Fibroblast of upper back skin (primary cell): ENCODE measurements at places on chromosomes 5 and 9.

- DNase-seq = no peak
Observed at GRCh38 chr9:78582821-78583220, 285.9 kb downstream of the PSAT1 start.

DNA sequence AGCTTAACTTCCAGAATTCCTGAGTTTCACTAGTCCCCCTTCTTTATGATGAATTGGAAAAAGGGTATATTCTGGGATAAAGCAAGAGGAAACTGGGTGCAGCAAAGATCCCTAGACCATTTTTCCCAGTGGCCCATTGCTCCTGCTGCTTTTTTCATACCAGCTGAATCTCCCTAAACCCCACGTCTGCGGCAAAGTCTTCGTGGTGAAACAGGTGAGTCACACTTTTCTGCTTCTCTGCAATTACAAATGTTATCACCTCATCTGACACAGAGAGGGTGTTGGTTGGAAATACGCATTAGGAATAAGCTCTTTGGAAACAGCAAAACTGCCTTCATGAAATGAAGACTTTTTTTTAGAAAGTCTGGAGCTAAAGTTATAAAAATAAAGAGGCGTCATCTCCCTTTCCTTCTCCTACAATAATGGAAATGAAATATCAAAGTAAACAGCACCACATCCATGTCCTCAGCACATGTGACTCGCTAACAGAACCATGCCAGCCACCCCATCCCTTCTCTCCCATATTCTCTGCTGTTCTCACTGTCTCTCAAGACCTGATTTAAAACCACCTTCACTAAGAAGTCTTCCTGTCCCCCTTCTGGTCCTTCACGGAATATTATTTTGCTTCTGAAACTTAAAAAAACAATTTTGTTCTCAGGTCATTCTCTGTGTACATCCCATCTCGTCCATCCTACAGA lies 39.5 kb upstream of the GLRX start:
- peak; percentile 56 for DNase-seq

- DNase-seq = no peak
Observed at GRCh38 chr9:8907868-8908267, 1108.3 kb upstream of the DMAC1 start.

DNA sequence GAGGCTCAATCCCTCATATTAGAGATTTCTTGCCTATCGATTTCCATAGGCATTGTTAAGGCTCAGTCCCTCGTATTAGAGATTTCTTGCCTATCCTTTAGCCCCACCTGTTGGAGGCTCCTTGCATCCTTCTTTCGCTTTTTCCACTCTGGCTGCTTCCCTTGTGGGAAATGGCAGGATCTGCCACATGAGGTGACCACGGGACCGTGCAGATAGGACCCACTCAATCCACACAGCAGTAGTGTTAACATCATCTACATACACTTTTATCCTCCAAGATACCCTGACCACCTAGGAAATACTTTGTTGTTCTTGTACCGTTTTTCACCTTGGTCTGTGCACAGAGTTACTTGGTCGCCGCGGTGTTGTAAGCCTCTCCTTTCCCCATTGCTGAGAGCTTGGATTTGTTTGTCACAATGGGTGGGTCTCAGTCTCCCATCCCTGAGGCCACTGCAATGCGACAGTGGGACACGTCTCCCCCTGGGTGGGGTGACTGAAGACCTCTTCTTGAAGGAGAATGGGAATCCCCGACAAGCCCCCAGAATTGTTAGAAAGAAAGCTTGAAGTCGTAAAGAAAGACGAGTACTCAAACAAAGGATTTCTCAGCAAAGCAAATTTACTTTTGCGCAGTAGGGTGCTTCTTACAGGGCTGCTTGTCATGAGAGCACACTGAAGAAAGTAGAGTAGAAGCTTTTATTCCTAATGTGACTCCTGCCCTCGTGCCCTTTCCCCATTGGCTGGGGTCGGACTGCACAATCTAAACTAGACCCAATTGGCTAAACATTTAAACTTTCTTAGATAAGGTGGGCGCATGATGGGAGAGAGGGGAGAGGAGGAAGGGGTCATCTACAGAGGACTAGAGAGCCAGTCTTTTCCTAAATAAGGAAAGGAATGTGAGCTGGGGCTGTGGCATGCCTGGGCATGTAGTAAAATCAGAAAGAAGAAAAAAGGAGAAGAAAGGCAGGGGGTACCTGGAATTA lies 19.8 kb downstream of the IFT74 start:
- peak; percentile 58 for DNase-seq

GRCh38 chr9:127561491-127562278 lies 50.4 kb upstream of the STXBP1 start:
- DNase-seq = peak; percentile 99

GRCh38 chr5:93717162-93717561 lies 24.2 kb downstream of the POU5F2 start:
- DNase-seq = no peak

DNA sequence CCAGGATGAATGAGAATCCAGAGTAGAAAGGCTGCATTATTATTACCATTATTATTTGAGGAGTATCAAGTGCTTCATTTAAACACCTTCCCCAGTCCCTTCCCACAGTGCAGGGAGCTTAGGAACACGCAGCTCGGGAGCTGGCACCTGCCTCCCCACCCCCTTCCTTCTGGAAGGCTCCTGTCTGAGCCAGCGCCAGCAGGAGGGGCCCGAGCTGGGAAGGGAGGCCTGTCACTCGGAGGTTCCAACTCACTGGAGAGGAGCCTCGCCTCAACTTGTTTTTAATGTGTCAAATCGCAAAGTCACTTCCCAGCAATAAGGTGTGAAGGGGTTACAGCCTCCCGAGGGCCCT lies 156.4 kb upstream of the IRX4 start:
- DNase-seq = no peak

DNA sequence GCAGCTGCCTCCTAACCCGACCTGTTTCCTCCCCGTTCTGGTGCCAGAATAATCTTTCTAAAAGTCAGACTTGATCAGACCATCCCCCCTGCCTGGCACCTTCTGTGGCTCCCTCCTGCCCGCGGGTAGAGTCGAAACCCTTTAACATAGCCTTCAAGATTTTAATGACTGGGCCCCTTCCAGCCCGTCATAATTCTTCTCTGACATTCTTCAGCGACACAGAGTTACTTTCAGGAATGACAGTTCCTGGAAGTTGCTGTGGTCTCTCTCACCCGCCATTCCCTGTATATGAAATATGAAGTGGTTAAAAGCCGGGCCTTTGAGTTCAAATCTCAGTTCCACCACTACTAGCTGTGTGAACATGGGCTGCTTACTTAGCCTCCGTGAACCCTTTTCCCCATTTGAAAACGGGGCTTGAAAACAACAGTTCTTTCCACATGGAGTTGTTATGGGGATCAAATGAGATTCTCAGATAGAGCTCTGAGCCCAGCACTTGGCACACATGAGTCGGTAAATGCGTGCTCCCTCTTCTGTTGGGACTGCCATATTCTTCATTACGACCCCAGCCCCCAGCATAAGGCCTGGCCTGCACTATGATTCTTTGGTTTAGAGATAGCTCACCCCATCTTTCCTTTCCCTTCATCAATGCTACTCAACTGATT lies 737 bp downstream of the NANS start:
- peak; percentile 24 for DNase-seq

GRCh38 chr9:107717529-107718314 lies 228.2 kb upstream of the KLF4 start:
- no peak for DNase-seq

- DNase-seq = peak; percentile 21
Observed at GRCh38 chr9:35342221-35342958, 147.5 kb upstream of the RUSC2 start.

DNA sequence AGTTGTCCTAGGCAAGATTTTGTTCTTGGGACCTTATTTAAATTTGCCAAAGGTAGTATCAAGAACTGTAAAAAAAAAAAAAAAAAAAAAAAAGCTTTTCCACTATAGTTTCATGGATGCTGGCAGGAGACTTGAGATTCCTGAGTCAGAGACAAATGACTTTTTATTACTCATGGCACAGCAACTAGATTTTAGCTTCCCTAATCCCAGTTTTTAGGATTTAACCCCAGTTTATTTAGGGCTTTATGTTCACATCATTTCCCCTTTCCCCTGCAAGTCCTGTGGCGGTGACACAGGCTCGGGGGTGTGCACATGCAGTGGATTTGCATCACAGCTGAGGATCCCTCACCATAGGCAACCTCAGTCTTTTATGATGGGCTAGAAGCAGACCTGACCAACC lies 144.9 kb downstream of the GOLPH3 start:
- DNase-seq = peak; percentile 60

- DNase-seq = no peak
Observed at GRCh38 chr5:131974016-131974415, 28.6 kb upstream of the MEIKIN start.

- peak; percentile 80 for DNase-seq
Observed at GRCh38 chr5:31408814-31409213, 123.1 kb downstream of the DROSHA start.

- peak; percentile 84 for DNase-seq
Observed at GRCh38 chr5:167820101-167820990, 471.1 kb upstream of the WWC1 start.
